ENCODE measurements at places on chromosomes 12 and 14.
A peak's percentile ranks its signal among the peaks of the same experiment; 100 is the strongest.

- DNase-seq, result no peak
These were observed 70.9 kb upstream of the ETV6 start for GRCh38 chr12:11578461-11578993.

DNA sequence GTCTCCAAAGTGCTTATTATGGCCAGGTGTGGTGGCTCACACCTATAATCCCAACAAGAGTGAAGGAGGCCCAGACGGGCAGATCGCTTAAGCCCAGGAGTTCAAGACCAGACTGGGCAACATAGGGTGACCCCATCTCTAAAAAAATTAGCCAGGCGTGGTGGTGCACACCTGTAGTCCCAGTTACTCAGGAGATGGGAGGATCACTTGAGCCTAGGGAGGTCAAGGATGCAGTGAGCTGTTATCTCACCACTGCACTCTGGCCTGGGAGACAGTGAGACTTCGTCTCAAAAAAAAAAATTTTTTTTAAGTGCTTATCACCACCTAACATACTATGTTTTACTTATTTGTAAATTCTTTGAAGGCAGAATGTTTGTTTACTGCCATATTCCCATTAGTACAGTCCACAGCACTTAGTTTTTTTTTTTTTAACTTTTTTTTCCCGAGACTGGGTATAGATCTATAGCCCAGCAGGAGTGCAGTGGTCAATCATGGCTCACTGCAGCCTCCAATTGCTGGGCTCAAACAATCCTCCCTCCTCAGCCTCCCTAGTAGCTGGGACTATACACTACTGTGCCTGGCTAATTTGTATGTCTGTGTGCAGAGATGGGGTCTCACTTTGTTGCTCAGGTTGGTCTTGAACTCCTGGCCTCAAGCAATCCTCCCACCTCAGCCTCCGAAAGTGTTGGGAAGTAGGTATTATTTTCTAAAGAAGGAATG, 4.7 kb upstream of the KANSL2 start:
- no peak for DNase-seq

GRCh38 chr12:47896633-47897032, 8.2 kb downstream of the VDR start:
- DNase-seq, result no peak

- DNase-seq, result no peak
These were observed 4.0 kb downstream of the RFLNA start for GRCh38 chr12:124298685-124299410.

GRCh38 chr12:1583421-1584078, 10.8 kb downstream of the FBXL14 start:
- peak; percentile 77 for DNase-seq

- DNase-seq, result peak; percentile 52
These were observed 14.5 kb upstream of the FBRSL1 start for GRCh38 chr12:132475304-132476037.

- DNase-seq, result no peak
These were observed 334.4 kb downstream of the EMP1 start for GRCh38 chr12:13530966-13531365.

GRCh38 chr12:52382854-52383253, 2.6 kb downstream of the KRT84 start:
- peak; percentile 24 for DNase-seq

Measured in activated CD8-positive, alpha-beta T cell treated with anti-CD3 and anti-CD28 coated beads for 36 hours (primary cell).